Left cardiac atrium (tissue), 4 donors: ENCODE measurements at places on chromosomes 1 and 21. TPM values are rescaled to one million over a fixed set of nuclear protein-coding genes. Genes with fewer than 3 reads are reported as not detected.

DNA sequence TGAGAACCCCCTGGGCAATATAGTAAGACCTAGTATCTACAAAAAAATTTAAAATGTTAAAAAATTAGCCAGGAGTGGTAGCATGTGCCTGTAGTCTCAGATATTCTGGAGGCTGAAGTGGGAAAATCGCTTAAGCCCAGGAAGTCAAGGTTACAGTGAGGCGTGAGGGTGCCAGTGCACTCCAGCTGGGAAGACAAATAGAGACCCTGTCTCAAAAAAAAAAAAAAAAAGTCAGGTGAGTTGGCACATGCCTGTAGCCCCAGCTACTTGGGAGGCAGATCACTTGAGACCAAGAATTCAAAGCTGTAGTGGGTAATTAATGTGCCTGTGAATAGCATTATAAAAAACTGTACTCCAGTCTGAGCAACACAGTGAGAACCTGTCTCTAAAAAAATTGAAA, 4.6 kb downstream of the BECN2 start:
- no peak for DNase-seq

UBXN10 gene
- 3.1 TPM for total RNA-seq

GRCh38 chr21:28334407-28334806, 658.3 kb downstream of the LTN1 start:
- DNase-seq, result no peak

DNA sequence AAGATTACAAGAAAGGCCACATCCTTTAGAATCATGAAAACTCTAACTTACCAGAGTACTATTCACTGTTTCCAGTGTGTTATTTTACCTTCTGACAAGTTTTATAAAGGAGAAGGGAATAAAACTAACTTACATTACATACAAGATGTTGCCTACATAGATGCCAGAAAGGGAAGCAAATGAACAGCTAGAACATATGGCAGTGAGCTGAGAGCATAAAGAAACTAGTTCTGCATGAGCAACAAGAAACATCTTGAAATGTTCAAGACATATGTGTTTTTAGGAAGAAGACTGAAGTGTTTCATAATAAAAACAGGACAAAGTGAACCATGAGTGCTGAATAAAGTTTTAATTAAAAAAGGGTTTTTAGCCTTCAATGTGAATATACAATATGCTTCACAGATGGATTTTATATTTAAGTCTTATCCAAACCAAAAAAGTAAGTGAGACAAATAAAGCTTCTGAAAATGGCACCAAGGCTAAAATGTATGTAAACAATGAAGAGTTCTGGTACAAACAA, 39.4 kb downstream of the SLC5A9 start:
- no peak for DNase-seq

GRCh38 chr1:206784471-206784903, 12.2 kb upstream of the IL10 start:
- DNase-seq, result no peak
